Activated CD4-positive, alpha-beta T cell treated with anti-CD3 and anti-CD28 coated beads for 4 hours (primary cell): ENCODE measurements at places on chromosomes 16 and 17.

DNA sequence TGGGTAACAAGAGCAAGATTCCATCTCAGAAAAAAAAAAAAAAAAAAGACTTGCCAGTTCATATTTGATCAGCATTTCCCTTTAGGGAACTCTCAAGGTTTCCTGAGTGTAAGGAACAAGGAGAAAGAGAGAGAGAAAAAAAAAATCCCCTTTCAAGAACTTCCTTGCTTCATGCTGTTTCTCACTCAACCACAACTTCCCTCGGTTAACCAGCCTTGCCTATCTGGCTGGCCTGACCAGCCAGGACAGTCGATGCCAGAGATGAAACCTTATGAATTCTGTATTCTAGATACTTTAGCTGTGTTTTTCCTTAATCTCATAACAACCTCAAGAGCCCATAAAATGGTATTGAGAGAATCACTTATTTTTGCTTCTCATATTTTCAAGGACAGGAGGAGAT is 2.6 kb upstream of the N4BP1 start:
- no peak for DNase-seq

DNA sequence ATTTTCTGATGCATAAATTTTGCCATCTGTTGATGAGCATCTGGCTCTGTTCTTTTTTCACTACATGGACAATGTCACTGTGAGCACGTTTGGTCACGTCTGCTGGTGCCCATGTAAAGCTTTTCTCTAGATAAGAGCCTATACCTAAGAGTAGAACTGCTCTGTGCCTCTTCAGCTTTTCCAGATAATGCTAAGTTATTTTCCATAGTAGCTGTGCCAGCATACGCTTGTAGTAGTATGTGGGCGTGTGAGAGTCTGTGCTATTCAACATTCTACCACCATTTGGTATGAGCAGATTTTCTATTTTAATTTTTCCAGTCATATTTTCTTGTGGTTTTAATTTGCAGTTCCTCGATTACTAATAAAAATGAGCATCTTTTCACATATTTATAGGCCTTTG is 33.2 kb downstream of the VPS35L start:
- no peak for DNase-seq

- DNase-seq, result no peak
Measured at GRCh38 chr17:5003214-5003867, 5.6 kb downstream of the KIF1C start.

GRCh38 chr17:81538651-81539570 is 10.7 kb downstream of the FSCN2 start:
- no peak for DNase-seq

GRCh38 chr16:68272507-68273209 is 8.3 kb downstream of the SLC7A6 start:
- peak; percentile 42 for DNase-seq

- DNase-seq, result no peak
Measured at GRCh38 chr16:50197582-50197981, 44.5 kb downstream of the TENT4B start.
